Myocyte (in vitro differentiated cells): ENCODE measurements at places on chromosomes 12 and 14. TPM values are rescaled to one million over a fixed set of nuclear protein-coding genes. Genes with fewer than 3 reads are reported as not detected.

RIMKLB gene
- 38.3 and 39.1 TPM in 2 replicates for total RNA-seq

LRRC10 gene
- total RNA-seq, result not detected in 2 replicates

EML1 gene
- total RNA-seq, result 20.8 and 24.1 TPM in 2 replicates

OAS2 gene
- total RNA-seq, result 5.6 and 9.1 TPM in 2 replicates

C12orf60 gene
- 1.5 and 1.8 TPM in 2 replicates for total RNA-seq

WSB2 gene
- 145 and 207 TPM in 2 replicates for total RNA-seq

TBX3 gene
- total RNA-seq, result 7.0 and 8.8 TPM in 2 replicates
